ENCODE measurements at places on chromosomes 6 and 20.

- no peak for DNase-seq
These were observed 39.6 kb upstream of the CSE1L start for GRCh38 chr20:49006446-49006980.

GRCh38 chr20:15927893-15928650 is 645.2 kb downstream of the KIF16B start:
- no peak for DNase-seq

GRCh38 chr20:44091026-44091425 is 96.0 kb downstream of the JPH2 start:
- no peak for DNase-seq

DNA sequence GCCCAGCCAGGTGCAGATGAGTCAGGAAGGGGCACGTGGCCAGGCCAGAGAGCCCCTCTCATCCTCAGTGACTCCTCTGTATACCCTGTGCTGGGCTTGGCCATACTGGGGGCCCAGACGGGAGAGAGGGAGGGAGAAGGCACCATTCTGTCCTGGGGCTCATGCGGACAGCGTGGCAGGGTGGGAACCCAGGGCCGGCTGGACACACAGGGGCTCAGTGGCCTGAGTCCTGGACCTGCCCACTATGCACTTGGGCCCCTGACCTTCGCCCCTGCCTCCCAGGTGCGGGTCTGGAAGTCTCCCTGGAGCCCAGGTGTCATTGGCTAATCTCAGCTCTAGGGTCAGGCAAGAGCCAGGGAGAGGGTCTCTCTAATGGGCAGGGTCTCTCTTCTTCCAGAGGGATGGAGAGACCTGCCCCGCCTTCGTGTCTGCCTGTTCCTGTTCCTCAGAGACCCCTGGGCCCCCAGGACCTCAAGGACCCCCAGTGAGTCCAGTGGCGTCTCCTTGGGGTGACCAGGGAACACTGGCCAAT is 27.7 kb downstream of the COL20A1 start:
- no peak for DNase-seq

GRCh38 chr6:72832271-72832670 is 210.4 kb downstream of the KCNQ5 start:
- DNase-seq: no peak

GRCh38 chr6:38179794-38180430 is 360.4 kb downstream of the ZFAND3 start:
- no peak for DNase-seq

- DNase-seq: no peak
These were observed 91.9 kb upstream of the TMEM30A start for GRCh38 chr6:75376347-75377024.

- no peak for DNase-seq
These were observed 16.5 kb upstream of the LIN28B start for GRCh38 chr6:104940238-104940892.

- peak; percentile 80 for DNase-seq
These were observed 5.2 kb upstream of the NRSN2 start for GRCh38 chr20:341682-342081.

- no peak for DNase-seq
These were observed 150.7 kb downstream of the PKHD1 start for GRCh38 chr6:51936531-51937290.

GRCh38 chr6:158002249-158002950 is 20.7 kb downstream of the SYNJ2 start:
- no peak for DNase-seq

DNA sequence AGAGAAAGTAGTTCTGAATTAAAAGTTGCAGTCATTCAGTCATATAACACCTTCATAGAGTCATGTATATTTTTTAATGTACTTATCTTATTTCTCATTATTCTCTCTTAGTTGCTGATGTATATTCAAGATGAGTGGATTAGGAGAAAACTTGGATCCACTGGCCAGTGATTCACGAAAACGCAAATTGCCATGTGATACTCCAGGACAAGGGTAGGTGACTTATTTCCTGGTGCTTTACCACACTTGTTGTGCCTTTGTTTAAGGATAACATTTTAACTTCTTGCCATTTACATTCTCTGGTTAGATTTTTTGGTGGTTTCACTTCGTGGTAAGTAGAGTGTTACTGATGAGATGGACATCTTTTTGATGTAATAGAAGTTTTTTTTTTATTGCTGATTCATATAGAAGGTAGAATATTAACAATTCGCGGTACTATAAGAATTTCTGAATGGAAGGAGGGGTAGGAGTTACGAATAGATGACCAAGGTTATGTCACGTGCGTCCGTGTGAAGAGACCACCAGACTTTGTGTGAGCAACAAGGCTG is 120.5 kb downstream of the NCOA3 start:
- DNase-seq: no peak
